ENCODE measurements at places on chromosomes 7 and 10.
A peak's percentile ranks its signal among the peaks of the same experiment; 100 is the strongest.

- no peak for DNase-seq
These were observed 1.5 kb downstream of the FAM13C start for GRCh38 chr10:59360605-59361405.

DNA sequence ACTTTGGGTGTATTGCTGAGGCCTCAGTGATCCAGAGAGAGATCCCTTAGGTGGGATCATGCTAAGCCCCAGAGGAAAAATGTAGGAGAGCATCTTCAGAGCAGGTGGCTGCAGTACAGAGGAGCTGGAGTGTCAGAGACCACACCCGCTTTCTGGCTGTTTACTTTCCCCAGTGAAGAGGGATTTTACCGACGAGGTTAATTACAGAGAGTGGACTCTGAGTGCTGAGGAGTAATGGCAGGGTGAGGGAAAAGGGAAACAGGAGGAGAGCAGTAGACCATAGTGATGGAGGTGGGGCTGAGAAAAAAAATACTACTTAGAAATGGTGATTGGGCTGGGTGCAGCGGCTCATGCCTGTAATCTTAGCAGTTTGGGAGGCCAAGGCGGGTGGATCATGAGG, 43.3 kb upstream of the HBP1 start:
- DNase-seq, result no peak

- DNase-seq, result peak; percentile 85
These were observed 247.8 kb upstream of the AOAH start for GRCh38 chr7:36972140-36972518.

GRCh38 chr10:43166207-43166879, 28.1 kb downstream of the CSGALNACT2 start:
- no peak for DNase-seq

DNA sequence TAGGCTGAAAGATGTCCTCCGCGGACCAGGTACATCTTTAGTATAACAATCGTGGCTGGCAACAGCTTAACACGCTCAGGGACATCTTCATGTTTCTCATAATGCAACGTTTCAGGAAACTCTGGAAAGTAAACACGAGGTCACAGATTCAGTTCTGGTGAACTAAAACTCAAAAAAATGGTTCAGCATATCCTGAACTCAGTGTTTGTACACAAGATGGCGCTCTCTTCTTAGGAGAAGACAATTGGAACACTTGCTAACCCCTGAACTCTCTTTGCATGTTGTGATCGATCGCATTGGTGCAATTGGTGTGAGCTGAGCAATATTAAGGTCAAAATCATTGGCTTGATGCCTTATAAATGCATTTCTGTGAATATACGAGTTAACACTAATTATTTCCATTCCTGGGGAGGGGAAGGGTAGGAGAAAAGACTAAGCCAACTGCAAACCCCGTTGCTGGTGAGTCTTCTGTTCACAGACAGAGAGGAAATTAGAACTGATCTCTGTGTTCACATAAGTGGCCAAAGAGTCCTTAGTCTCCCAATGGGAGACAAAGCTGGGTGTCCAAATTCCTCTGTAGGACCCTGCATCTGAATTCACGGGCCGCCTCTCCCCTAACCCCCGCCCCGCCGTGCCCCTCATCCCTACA, 52.6 kb upstream of the FAM180A start:
- DNase-seq, result peak; percentile 65

GRCh38 chr7:20598459-20599309, 16.8 kb upstream of the ABCB5 start:
- DNase-seq, result peak; percentile 81

All from inflammatory macrophage treated with lipopolysaccharide for 4 hours (primary cell).